ENCODE measurements at places on chromosomes 5 and 9.

DNA sequence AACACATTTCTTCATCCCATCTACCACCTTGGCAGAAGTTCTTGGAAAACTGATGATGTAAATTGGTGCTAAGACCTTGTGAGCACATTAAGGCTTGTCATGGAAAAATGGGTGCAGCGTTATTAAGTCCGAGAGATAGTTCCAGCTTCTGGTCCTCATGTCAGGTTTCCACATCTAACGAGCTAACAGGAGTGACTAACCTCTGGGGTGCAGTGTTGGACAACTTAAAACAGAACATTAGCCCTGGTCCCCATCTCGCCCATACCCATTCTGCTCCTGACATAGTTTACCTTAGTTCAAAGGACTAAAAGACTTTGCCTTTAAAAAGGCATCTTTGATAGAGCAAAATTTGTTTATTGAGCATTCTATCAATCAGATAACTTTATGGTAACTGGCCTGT lies 128.0 kb downstream of the SLC1A3 start:
- no peak for DNase-seq

DNA sequence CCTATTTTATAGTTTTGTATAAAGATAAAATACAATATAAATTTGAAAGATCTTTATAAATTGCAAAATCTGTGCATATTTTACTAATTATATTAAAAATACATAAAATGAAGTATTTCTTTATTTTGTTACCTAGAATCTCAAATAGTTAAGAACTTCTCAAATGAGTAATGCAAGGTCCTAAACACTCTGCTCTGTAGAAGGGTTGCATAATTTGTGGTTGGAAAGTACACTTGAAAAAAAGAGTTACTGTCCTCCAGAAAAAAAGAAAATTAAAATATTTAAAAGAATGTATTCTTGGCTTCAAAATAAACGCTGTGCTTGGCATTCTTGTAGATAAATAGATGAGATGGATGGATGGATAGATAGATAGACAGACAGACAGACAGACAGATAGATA lies 428.8 kb upstream of the CDH6 start:
- DNase-seq, result no peak

DNA sequence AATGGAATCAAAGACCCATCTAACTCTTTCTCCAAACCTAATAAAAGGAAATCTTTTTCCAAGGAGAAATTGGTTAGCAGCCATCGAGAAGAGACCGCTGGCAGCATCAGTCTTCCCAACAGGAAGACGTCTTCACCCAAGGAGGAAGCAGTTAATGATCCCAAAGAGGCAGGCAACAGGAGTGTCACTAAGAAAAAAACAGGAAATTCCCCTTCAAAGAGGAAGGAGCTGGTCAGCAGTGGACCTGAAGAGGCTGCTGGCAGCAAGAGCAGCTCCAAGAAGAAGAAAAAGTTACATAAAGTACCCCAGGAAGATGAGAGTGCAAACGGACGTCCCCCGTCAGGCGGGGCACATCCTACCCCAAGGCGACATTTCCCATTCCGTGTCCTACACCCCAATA lies 143.7 kb downstream of the ELAVL2 start:
- no peak for DNase-seq

- no peak for DNase-seq
These were observed 8.0 kb downstream of the WHRN start for GRCh38 chr9:114497236-114497635.

DNA sequence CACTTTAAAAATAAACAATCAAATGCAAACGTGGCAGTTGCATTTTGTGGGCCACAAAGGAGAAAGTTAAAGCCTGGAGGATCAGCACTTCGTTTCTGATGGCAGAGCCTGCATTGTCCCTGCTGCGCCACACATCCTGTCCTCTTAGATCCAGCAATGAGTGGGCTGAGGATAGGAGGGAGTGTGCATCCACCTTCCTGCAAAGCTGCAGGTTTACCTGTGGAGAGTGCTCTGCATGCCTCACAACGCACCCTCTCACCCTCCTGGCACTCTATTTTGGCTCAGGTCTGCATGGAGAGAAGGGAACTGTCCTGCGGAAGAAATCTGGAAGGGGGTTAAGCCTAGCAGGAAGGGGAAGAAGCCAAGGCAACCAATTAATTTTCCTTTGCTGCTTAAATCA lies 212.2 kb upstream of the SLC24A2 start:
- no peak for DNase-seq

Measured in GM20000 (cell line).